Bronchial epithelial cell (primary cell): ENCODE measurements at places on chromosomes 13 and 19.

DNA sequence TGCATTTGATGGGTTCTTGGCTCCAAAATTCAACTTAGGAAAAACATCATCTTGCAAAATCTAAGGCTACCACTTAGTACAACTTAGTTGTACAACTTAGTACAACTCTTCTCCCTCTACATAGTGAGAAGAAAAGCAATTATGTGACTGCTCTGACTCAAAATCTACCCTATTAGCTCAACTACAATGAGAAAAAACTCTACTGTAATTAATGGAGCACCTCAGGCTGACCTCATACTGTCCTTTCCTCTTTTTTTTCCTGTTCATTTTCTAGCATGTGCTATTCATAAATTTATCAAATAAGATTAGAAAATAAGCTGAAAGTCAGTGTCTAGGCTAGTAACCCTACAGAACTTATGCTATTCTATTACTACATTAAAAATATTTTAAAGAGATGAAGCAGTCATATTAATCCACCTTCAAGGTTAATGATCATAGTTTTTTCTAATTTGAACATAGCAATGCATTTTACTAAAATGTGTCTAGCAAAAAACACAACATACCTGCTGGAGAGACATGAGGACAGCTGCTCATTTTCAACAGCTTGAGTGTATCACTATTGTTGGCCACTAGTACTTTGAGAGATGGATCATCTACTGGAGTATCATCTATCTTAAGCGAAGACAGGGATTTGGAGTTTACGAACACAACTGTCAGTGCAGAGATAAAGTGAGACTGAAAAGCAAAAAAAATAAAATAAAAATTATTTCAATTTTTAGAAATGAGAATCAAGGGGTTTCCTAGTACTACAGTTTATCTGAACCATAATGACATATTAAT is 11.9 kb downstream of the FBXL3 start:
- DNase-seq = no peak

DNA sequence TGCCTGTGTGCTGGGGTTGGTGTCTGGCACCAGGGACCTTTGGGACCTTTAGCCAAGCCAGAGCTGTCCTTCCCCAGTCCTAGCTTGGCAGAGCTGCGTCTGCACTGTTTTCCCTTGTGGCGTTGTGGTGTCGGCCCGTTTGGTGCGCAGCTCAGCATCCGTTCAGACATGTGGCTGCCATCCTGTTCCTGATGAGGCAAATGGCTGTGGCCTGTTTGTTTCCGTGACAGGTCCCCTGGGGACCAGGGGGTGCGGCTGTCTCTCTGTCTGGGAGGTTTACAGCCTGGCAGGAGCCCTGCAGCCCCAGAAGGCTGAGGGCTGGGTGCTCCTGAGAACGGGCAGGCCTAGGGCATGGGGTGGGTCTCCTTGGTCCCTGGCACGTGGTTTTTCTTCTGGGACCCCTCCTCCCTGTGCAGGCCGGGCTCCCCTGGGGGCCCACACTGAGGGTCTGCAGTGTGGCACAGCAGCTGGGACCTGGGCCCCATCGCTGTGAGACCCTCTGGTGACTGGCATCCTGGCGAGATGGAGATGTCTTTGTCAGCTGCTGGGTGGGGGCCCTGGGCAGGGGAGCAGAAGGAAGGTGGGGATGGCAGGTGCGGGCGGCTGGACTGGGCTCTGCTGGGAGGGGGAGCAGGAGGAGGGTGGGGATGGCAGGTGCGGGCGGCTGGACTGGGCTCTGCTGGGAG is 4.0 kb downstream of the SPPL2B start:
- DNase-seq = no peak

DNA sequence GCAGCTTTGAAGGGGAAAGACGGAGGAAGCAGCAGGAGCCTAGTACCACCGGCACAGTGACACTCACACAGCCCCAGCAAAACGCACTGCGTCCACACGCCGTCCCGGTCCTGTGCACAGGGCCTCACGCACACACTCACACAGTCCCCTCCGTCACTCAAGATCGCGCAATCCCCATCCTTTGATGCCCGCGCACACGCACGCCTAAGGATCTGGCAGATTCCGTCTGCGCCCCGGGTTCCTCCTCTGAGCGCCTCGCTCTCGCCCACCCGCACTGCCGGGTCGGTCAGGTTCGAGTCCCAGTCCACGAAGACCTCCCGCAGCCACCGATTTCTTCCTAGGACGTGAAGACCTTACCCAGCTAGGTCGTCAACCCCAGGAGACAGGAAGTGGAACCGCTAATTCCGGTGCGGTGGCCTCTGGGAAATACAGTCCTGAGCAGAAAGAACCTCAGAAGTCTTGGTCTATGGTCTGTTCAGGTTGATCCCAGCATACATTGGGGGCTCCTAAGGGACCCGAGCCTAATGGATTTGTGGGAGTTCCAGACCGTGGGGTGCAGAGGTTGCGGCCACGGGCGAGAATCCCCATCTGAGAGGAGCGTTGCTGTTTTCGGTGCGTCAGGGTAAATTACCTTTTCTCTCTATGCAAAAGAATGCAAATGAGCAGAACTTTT is at the start of gene ZNF780B:
Gene ZNF780B, minus strand, starts transcription at position 400 of the 673 bp plus-strand sequence. CDS start 5,899 bp downstream, outside the sequence.
- peak; percentile 35 for DNase-seq

DNA sequence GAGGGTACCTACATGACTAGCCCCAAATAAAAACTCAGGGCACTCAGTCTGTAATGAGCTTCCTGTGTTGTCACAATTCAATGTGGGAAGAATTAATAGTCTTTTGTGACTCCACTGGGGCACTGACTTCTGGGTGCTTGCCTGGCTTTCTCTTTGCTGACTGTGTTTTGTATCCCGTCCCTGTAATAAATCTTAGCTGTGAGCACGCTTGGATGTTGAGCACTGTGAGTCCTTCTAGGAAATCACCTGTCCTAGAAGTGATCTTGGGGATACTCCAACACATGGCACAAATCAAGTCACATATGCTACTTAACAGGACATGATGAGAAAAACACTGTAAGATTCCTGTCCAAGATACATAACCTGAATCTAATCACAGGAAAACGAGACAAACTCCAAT is 83.0 kb downstream of the USP12 start:
- DNase-seq = no peak

GRCh38 chr13:22012686-22013085 is 341.8 kb downstream of the FGF9 start:
- DNase-seq = no peak

DNA sequence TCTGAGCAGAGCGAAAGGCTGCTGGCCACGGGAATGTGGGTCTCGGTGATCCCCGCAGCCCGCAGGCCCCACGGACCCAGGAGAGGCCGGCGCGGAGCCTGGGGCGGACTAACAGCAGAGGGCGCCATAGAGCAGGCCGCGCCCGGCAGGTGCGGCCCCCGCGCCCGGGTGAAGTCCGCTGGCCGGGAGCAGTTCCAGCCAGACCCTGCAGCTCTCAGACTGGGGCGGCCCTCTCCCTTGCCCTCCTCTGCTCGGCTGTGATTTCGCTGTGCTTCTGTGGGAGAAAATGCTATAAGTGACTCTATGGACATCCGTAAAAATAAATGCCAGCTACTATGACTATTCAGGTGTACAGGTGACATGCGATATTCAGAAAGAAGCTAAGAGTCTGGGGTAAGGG is 37.7 kb downstream of the GSX1 start:
- no peak for DNase-seq

DNA sequence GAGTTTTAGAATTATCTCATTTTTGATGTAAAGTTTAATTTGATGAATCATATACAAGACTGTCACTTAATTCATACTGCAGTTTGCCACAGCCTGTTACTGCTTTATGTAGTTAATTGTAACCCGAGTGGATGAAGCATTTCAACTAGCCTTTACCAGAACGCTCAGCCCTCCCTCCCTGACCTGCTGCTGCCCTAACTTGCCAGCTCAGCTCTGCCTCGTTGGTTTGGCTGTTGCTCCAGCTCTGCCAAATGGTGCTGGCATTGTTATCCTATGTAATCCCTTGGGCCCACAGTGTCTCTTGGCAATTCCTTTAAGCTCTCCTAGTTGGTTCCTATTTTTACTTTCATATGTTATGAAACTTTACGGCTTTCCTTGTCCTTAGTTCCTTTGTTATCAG is 113.3 kb downstream of the LMO7 start:
- peak; percentile 40 for DNase-seq

DNA sequence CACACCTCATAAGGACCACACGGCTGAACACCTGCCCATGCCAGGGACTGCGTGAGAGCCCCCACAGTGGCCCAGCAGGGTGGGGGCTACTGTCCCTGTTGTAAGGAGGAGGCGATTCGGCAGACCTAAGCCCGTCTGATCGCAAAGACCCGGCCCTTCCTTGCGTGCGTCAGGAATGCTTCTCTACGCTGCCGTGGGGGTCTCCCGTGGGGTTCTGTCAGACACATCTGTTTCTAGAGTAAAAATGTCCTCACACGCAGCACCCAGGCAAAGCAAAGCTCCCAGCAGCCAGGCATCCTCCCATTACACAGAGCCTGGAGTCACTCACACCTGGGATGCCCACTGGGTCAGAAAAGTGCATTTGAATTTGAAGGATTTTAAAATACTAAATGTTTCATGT is 147.7 kb upstream of the SOX1 start:
- no peak for DNase-seq

DNA sequence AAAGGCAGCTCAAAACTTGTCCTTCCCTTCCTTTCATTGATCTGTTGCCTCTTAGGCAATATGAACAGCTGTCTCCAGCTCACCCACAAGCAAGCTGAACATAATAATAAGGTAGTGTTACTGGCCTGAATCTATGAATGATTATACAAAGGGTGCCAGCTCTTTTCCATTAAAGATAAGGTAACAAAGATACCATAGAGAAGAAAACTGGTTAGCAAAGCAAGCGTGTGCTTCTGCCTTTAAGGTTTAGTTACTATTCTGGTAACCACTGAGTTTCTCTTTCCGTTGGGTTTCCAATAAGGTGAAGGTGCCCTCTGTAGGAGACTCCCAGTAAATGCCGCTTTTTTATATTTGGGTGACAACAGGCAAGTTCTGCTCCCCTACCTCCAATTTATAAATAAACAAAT is 12.1 kb upstream of the DACH1 start:
- DNase-seq = peak; percentile 32

- no peak for DNase-seq
Measured at GRCh38 chr19:31126236-31126635, 223.0 kb downstream of the TSHZ3 start.

GRCh38 chr19:17654993-17655392 is 33.2 kb downstream of the UNC13A start:
- DNase-seq = peak; percentile 18
